ENCODE measurements at places on chromosomes 13 and 19. TPM values are rescaled to one million over a fixed set of nuclear protein-coding genes. Genes with fewer than 3 reads are reported as not detected.
A peak's percentile ranks its signal among the peaks of the same experiment; 100 is the strongest.

GRCh38 chr19:51607077-51607476, 23.1 kb downstream of the SIGLEC5 start:
- H3K27me3 ChIP-seq, result peaks cover 51% of the 10 kb centered on the region
- H3K4me3 ChIP-seq, result peak overlapping the region; percentile 58

Gene ICAM4
- 1.9 TPM for total RNA-seq

DNA sequence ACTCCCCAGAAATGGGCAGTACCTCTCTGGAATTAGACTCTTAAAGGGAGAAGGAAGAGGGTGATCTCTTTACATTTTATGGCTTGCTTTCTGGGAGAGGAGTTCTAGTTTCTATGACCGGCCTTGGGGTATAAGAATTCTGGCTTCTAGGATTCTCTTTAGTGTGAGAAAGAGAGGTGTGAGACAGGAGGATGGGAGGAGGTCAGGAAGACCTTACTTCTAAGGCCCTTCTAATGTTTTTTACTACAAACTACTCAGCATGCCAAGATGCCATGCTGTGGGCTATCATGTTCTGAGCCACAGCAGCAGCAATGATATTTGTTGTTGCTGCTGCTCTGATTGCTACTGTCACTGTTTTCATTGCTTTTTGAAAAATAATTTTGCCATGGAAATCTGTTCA, 538.3 kb downstream of the SLITRK6 start:
- H3K27ac ChIP-seq, result no peak overlapping the region
- H3K36me3 ChIP-seq, result no peaks in the 10 kb centered on the region
- DNase-seq, result no peak
- H3K4me1 ChIP-seq, result no peaks in the 10 kb centered on the region

DNA sequence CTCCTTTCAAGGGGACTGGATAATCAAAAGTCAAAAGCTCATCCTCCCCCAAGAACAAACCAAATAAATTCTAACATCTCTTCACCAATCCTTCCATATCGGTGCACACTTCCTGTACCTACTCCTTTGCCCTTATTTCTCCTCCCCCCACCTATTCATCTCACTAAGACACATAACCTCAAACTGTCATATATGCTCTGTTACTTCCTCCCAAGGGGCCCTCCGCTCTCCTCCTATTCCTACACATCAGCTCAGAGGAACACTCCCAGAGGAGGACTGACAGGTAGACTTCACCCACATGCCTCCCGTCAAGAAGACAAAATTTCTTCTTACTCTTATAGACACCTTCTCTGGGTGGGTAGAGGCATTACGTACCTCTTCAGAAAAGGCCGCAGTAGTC, 48.1 kb downstream of the ZNF93 start:
- H3K4me3 ChIP-seq, result no peak overlapping the region
- H3K36me3 ChIP-seq, result peaks cover 4% of the 10 kb centered on the region
- no peak for DNase-seq
- no peaks in the 10 kb centered on the region for H3K4me1 ChIP-seq
- no peaks in the 10 kb centered on the region for H3K27me3 ChIP-seq
- no peak overlapping the region for H3K27ac ChIP-seq

Gene SULT2A1
- total RNA-seq, result not detected

DNA sequence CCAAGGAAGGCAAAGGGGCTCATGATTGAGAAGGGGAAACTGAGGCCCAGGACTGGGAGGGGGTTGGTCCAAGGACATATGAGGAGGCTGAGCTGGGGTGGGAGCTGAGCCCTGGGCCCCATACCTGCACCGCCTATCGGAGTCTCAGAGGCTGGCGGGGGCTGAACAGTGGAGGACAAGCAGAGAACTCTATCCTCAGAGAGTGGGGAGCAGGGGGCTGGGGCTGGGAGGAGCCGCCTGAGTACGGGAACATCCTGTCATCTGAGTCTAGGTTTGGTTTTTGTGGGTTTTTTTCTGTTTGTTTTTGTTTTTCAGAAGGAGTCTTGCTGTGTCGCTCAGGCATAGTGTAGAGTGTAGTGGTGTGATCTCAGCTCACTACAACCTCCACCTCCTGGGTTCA, 6.2 kb downstream of the ARRDC2 start:
- peak; percentile 55 for DNase-seq
- peaks cover 64% of the 10 kb centered on the region for H3K4me1 ChIP-seq
- peaks cover 31% of the 10 kb centered on the region for H3K36me3 ChIP-seq
- peak overlapping the region; percentile 83 for H3K27ac ChIP-seq
- no peaks in the 10 kb centered on the region for H3K27me3 ChIP-seq

GRCh38 chr13:76917095-76917494, 30.9 kb upstream of the KCTD12 start:
- H3K4me1 ChIP-seq, result no peaks in the 10 kb centered on the region
- H3K4me3 ChIP-seq, result no peak overlapping the region
- peaks cover 11% of the 10 kb centered on the region for H3K27me3 ChIP-seq
- H3K27ac ChIP-seq, result no peak overlapping the region
- no peaks in the 10 kb centered on the region for H3K36me3 ChIP-seq

GRCh38 chr19:51357952-51358351, 8.2 kb downstream of the ETFB start:
- H3K36me3 ChIP-seq, result peaks cover 5% of the 10 kb centered on the region
- no peak overlapping the region for H3K27ac ChIP-seq
- no peaks in the 10 kb centered on the region for H3K27me3 ChIP-seq

DNA sequence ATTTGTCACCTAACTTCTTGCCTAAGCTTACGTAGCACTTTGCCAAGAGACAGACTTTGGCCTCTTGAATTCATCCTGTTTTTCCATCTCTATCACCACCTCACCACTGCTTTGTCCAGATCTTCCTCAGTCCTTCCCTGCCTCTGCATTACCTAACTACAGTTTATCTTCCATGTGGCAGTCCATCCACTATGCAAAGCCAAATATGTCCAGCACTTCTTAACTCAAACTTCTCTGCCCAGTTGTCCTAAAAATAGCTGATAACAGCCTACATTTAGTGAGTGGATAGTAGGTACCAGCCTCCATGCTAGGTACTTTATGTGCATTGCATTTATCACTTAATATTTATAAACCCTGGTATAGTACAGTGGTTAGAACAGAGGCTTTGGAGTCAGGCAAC, 111.4 kb downstream of the ZAR1L start:
- H3K36me3 ChIP-seq, result no peaks in the 10 kb centered on the region
- H3K27ac ChIP-seq, result no peak overlapping the region
- DNase-seq, result no peak
- no peaks in the 10 kb centered on the region for H3K27me3 ChIP-seq
- H3K4me1 ChIP-seq, result no peaks in the 10 kb centered on the region

Gene CYP2S1
- 0.35 TPM for total RNA-seq

DNA sequence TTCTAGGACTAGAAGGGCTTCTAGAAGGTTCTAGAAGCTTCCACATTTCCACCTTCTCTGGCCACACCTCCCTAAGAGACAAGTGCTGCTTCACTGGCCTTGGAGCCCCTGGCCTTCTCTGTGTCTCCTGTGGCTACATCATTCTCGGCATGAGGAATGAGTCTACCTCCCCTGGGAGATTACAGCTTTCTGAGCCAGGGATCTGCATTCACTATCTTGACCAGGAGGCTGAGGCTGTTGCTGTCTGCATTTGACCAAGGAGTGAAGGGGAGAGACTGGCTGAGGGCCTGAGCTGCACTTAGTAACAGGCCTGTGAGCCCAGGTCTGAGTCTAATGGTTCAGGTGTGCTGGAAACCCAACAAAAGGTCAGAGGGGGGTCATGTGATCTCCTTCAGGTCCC, 5.3 kb downstream of the CPAMD8 start:
- H3K27ac ChIP-seq, result no peak overlapping the region
- H3K27me3 ChIP-seq, result peaks cover 20% of the 10 kb centered on the region
- H3K4me1 ChIP-seq, result no peaks in the 10 kb centered on the region
- no peak overlapping the region for H3K4me3 ChIP-seq

DNA sequence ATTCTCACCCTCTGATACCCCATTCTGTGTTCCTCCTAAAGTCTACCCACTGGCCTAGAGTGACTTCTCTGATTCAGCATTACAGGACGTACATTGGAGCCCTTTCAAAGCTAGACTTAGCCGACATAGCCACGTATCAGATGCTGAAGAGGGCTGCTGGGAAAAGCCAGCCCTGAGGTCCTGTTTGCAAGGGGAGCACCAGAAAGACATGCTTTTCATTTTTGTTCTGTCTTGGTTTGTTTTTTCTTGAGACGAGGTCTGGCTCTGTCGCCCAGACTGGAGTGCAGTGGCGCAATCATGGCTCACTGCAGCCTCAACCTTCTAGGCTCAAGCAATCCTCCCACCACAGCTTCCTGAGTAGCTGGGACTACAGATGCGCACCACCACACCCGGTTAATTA, 6.3 kb upstream of the ZSWIM4 start:
- no peak for DNase-seq
- no peaks in the 10 kb centered on the region for H3K27me3 ChIP-seq
- H3K4me1 ChIP-seq, result peaks cover 39% of the 10 kb centered on the region
- H3K27ac ChIP-seq, result peak overlapping the region; percentile 48

Gene ZNF586
- total RNA-seq, result 20.0 TPM

Gene KLK13
- total RNA-seq, result not detected

GRCh38 chr13:23671377-23671776, 101.2 kb downstream of the TNFRSF19 start:
- peaks cover 12% of the 10 kb centered on the region for H3K27me3 ChIP-seq
- H3K4me1 ChIP-seq, result peaks cover 13% of the 10 kb centered on the region
- H3K27ac ChIP-seq, result no peak overlapping the region
- no peaks in the 10 kb centered on the region for H3K36me3 ChIP-seq

DNA sequence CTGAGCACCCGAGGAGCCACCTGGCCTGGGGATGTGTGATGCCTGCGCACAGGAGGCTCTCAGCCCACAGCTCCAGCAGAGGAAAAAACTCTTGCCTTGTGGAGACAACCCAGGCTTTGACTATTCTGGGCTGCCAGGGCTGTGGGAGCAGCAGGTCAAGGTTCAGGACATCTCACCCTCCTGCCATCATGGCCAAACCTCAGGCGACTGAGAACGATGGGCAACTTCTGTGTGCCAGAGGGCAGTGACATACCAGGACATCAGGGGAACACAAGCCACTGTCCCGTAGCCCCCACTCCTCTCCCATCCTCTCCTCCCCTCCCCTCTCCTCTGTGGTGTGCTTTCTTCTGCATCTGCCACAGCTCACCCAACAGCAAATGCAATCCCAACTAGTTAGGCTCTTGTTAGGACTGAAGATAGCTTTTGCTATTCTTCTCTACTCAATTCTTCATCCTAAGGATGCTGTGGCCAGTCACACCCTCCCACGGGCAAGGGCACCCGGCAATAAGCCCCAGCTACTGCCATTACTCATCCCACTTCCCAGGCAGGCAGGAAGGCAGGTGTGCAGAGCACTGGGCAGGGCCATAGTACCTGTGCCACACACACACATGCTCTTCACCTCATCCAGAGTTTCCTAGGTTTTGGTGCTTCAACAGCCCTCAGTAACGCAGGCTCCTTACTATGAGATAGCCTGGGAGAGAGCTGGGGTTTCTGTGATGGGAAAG, 16.8 kb downstream of the ELL start:
- H3K36me3 ChIP-seq, result no peaks in the 10 kb centered on the region
- H3K27me3 ChIP-seq, result no peaks in the 10 kb centered on the region
- peak; percentile 33 for DNase-seq
- peaks cover 73% of the 10 kb centered on the region for H3K4me1 ChIP-seq
- H3K27ac ChIP-seq, result peak overlapping the region; percentile 5
- H3K4me3 ChIP-seq, result peak overlapping the region; percentile 41
